Activated T-cell treated with anti-CD3 and anti-CD28 coated beads for 24 hours (primary cell): ENCODE measurements at places on chromosomes 11 and 22.

GRCh38 chr11:1351278-1351937 is 38.3 kb upstream of the BRSK2 start:
- no peak for DNase-seq

DNA sequence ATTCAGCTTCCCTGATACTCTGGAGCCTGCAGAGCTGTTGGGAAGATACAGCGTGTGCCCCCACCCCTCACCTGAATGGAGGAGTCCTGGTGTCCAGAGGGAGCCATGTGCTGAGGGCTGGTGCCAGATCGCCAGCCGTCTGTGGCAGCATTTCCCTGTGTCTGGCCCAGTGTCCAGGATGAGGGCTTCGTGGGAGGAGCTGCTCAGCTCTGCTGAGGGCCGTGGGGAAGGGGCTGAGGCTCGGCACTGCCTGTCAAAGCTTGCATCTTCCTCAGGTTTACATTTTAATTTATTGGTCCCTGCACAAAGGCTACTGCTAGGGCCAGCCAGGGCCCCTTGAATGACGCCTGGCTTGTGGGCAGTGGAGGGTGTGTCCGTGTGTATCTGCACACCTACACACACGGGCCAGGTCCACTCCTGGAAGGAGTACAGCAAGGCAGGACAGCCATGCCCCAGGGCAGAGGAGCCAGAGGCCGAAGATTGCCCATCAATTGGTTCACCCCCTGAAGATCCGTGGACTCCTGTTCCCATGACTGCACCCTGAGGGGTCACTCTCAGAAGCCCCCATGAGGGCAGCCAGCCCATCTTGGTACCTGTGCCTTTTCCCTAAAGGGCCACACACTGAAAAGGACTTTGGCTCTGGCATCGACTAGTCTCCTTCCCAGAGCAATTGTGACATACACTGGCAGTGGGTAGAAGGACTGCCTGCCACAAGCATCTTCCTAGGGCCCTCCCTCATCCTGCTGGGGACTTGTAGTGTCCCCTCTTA is 107.7 kb upstream of the PARVA start:
- DNase-seq, result no peak

DNA sequence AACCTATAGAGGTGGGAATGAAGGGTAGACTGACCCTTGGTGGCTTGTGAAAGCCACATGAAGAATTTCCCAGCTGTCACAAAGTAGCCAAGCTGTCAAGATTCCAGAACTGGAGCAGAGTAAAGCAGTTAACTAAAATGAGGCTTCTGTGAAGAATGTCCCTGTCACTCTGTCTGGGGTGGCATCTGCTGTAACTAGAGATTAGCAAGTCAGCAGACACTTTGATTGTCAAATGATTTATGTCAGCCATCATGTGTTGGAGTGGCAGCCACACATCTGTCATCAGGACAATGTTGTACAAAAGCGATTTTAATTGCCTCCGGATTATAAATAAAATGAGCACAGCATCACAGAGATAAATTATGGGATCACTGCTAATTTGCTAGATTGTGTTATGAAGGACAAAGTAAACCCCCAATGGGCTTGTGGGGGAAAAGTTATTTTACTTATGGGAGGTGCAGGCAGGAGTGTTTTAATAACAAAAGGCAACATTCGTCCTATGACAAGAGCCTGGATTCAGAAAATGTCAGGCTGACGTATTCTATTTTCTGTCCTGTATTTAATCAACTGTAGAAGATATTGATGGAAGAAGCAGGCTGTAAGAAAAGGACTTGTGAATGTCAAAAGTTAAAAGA is 270.9 kb downstream of the FAM181B start:
- no peak for DNase-seq

GRCh38 chr22:24592851-24593558 is at the start of gene LRRC75B:
Gene LRRC75B, minus strand, starts transcription at chr22:24593073. Its CDS starts 34 bp downstream, at chr22:24593039.
- no peak for DNase-seq

DNA sequence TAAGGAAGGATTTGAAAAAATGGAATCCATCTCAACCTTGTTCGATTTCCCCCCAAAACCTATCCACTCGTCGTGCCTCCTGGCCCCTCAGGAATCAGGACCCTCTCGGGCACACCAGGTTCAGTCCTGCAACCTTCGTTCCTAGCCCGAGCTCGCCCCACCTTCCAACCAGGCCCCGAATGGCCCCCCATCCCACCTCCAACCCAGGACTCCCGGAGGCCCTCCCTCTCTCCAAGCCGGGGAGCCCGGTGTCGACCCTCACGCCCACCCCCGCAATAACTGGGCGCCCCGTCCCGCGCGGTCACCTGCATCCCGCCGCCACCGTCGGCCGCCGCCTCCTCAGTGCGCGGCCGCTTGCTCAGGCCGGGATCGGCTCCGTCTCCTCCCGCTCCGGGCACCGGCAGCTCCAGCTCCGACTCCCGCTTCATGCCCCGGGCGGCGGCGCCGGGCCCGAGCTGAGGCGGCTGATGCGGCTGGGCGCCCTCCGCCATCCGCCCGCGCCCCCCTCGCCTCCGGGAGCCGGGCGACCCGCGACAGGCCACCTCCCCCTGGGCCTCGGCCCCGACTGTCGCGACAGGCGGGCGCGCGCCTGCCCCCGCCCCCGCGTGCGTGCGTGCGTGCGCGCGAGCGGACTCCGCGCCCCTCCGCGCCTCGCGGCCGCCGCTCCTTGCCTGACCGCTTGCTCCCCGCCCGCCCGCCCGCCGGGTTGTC is 534 bp downstream of the RBFOX2 start:
- DNase-seq, result no peak

- no peak for DNase-seq
Observed at GRCh38 chr11:76836613-76837291, 24.0 kb upstream of the ACER3 start.

DNA sequence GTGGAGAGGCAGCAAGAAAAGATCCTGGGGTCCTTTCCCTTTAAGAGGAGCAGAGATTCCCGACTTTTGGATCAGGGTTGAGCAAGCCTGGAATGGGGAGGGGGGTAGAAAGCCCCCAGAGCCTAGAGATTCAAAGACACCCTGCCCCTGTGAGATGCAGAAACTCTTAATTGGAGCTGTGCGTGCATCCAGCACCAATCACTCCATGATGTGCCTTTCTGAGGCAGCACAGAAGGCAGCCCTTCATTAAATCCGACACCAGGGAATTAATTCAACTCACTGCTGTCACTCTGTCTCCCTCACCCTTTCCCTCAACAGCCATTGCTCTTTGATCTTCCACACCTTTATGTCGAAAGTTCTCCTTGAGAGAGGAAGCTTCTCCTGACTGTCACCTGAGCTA is 43.0 kb downstream of the DSCAML1 start:
- DNase-seq, result no peak

GRCh38 chr11:111269146-111269868 is 23.8 kb downstream of the POU2AF2 start:
- DNase-seq, result no peak

DNA sequence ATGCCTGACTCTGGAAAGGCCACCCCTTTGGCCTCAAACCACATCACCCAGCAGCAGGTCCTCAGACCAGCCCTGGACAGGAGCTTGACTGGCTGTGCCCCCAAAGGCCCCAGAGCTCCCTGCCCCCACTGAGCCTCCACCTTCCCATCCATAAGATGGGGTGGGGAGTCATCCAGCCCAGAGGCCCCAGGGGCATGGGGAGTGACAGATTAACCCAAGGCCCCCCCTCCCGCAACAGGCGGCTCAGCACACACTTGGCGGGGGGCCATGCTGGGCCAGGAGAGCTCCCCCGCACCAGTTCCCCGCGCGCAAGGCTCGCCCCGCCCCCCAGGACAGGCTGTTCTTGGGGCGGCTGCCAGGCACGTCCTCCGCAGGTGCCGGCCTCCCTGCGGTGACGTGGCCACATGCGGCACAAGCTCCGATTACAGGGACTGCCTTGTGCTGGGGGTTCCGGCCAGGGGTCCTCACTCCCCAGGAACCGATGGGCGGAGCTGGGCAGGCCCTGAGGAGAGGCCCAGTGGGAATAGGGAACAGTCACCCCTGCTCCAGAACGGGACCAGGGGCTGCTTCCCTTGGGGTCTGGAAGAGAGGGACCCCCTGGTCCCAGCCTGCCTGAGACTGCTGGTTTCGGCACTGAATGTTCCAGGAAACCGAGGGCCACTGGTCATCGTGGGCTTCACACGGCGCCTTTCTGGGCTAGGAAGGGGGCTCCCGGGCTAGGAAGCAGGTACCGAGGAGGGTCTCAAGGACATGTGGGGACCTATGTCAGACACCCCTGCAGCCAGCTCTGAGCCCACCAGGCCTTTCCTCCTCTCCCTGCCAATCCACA is 5.1 kb upstream of the CDKN1C start:
- no peak for DNase-seq

- no peak for DNase-seq
Observed at GRCh38 chr22:34429314-34429713, 509.0 kb upstream of the LARGE1 start.

DNA sequence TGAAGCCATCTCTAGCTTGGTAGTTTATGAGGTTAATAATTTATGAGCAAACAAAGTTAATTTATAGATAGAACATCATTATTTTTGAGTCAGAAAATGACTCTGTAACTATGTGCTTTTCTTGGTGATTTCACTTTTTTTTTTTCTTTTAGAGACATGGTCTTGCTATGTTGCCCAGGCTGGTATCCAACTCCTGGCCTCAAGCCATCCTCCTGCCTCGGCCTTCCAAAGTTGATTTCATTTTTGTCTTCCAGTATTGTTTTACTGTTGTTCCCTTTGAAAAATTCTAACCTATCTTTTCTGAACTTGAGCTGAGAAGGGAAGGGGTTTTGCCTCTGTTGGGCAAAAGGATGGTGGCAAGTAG is 706 bp upstream of the CXCR5 start:
- DNase-seq, result no peak

GRCh38 chr11:7973011-7973410 is 7.8 kb upstream of the NLRP10 start:
- DNase-seq, result no peak

DNA sequence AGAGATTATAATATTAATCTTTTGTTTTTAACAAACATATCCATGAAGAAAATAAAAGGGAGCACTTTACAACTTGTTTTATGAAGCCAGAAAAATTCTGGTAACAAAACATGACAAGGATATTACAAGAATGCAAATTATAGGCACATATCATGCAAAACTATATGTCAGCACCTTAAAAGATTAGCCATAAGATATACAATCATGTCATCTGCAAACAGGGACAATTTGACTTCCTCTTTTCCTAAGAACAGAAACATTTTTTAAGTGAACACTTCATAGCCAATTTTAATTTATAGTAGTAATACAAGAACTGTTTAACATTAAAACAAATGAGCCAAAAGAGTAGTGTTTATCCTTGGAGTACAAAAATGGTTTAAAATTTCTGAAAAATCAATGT is 916.5 kb upstream of the CNTN5 start:
- DNase-seq, result no peak

- no peak for DNase-seq
Observed at GRCh38 chr11:120024586-120024985, 113.3 kb downstream of the TRIM29 start.

- no peak for DNase-seq
Observed at GRCh38 chr22:40322021-40322420, 24.3 kb upstream of the ADSL start.

GRCh38 chr22:42297778-42298177 is 27.3 kb upstream of the TCF20 start:
- DNase-seq, result no peak

DNA sequence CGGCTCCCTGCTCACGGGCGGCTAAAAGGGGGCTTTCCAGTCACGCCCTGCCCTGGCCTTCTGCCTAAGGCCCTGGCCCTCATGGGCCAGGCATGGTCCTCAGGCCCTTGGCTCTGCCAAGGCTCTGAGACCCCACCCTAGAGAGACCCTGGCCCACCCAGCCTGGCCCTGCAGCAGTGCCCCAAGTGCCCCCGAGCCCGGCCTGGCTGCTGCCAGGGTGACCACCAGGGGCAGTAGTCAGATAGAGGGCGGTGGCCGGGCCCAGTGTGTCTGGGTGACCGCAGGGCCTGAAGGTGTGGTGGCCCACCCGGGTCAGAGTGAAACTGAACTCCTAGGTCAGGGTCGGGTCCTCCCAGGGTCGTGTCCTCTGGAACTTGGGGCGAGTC is 29.4 kb upstream of the CCDC188 start:
- DNase-seq, result no peak

GRCh38 chr11:6077723-6078122 is 29.8 kb upstream of the OR56B4 start:
- no peak for DNase-seq

- DNase-seq, result no peak
Observed at GRCh38 chr11:117658809-117659208, 138.2 kb downstream of the DSCAML1 start.

- no peak for DNase-seq
Observed at GRCh38 chr11:128840783-128841182, 26.3 kb downstream of the KCNJ1 start.

GRCh38 chr11:127376301-127376700 is 375.7 kb upstream of the KIRREL3 start:
- DNase-seq, result no peak

DNA sequence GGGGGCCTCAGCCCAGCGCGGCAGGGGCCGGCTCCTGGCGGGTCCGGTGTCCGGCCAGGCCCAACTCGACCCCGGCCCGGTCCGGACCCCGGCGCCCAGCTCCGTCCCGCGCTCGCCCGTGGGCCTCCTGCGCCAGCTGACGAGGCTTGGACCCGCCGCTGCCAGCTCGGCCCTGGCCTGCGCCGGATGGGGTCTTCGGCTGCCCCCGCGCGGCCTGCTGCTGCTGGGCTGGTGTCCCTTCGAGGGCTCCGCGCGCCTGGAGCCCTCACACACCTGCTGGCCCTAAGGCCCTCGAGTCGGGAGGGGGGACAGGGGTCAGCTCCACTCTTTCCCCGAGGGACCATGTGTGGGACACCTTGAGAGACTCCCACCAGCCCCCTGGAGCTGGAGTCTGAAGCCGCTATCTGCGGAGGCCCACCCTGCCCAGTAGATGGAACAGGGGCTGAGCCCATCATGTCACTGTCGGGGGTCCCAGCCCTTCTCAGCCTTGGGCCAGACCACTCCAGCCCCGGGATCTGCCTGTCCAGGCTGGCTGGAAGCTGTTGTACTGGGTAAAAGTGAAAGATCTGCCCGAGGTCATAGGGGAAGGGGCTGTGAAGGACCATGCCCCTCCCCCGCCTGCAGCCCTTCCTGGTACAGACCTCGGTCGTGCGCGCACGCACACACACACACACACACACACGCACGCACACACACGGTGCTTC is 768 bp upstream of the CDKN1C start:
- DNase-seq, result no peak
